ENCODE measurements at places on chromosomes 16 and 17.

DNA sequence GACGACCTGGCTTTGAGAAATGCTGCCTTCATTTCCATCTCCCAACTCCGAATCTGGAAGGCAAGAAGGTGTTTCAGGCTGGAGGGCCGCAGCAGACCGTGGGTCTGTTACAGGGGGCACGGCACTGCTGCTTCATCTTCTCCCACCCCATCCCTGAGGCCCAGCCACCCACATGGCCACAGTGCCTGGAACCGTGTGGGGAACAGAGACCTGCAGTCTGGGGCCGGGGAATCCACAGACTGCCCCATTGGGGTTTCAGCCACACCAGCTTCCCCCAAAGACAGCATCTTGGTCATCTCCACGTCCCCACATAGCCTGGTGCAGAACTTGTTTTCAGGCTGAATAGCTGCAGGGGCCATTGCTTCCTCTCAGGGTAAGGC is 74.2 kb downstream of the MRC2 start:
- no peak for DNase-seq

GRCh38 chr17:32570081-32570396 is 83.2 kb downstream of the CDK5R1 start:
- DNase-seq = no peak

DNA sequence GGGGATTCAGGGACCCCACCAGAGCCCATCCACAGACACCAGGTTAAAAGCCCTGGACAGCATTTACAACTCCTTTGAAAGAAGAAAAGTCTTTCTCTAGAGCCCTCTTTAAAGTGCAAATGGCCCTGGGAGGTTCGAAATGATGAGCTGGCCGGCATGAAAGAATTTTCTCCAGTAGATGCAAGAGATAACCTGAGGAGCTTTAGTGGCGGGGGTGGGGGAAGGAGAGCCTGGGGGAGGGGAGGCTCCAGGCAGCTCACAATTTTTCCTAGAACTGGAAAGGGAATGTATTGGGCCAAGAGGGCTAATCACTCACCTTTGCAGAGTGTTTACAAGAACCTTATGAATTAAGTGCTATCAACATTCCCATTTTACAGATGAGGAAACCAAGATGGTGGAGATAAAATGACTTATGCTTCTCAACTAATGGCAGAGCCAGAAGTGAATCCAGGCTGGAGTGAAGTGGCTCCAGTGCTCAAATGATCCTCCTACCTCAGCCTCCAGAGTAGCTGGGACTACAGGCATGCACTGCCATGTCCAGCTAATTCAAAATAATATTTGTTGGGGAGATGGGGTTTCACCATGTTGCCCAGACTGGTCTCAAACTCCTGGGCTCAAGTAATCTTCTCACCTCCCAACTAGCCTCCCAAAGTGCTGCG is 4.2 kb upstream of the CDH1 start:
- no peak for DNase-seq

DNA sequence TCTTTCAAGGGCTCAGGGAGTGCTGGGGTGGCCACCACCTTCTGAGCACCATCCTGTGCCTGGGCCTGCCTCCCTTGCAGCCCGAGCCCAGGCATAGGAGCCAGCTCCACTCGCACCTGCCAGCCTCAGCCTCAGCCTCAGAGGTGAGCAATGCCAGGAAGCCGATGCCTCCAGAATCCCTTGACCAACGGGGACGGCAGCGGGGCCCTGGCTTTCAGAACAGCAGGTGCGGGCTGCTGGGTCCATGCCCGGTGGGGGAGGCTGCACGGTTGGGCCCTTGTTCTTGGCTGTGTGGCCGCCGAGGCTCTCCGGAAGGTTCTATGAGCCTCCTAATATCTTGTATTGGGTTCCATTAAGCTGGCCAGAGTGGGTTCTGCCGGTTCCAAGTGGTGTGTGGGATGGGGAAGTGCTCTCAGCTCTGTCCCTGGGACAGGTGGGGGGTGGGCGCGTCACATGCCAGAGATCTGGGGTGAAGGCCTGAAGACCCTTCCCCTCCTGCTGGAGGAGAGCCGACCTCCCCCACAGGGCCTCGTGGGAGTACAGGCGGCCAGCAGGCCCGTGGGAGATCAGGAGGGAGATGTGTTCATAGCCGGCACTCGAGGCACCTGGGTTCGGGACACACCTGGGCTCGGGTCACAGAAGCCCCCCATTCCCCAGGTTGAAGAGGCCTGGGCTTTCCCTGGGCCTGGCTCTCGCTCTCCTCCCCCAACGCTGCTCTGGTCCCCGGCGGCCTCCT is 27.0 kb downstream of the NPTX1 start:
- no peak for DNase-seq

GRCh38 chr16:89795676-89796075 is 20.8 kb downstream of the FANCA start:
- no peak for DNase-seq

DNA sequence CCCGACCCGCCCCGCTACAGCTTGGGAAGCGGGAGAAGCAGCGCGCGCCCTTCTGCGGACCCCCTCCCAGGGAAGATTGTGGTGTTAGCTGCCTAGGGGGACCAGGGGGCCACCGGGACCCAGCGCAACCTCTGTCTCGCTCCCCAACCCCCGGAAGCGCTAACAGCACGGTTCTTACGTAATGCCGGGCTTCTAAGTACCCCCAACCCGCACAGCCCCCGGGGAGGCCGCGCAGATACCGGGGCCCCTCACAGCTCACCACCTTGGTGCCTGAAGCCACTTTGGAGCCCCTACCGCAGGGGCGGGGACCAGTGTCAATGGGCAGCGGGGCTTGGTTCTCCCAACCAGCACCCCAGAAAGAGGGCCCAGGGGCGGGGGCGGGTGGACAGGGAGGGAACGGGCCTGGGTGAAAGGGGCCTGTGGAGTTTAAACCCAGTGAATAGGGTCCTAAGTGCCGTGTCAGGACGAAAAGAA is 348 bp downstream of the MPP2 start:
- no peak for DNase-seq

GRCh38 chr16:57585051-57585687 is 42.7 kb downstream of the ADGRG5 start:
- no peak for DNase-seq

- DNase-seq = no peak
Observed at GRCh38 chr17:57356153-57356718, 99.9 kb downstream of the MSI2 start.

DNA sequence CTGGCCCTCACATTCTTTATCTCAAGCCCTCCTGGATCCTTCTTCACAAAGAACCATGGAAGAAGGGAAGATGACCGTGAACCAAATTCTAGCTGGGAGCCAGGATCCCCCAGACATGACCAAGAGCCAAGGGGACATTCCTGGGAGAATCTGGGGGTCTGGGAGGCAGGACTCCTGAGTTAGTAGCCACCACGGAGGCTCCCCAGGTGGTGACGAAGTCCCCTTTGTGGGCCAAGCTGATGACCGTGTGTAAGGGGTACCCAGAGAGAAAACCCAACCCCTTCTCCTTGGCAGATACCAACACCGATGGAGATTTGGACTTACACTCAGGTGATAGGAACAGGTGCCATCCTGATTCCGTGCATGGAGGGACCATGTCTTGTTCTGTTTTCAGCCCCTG is 6.8 kb upstream of the GFAP start:
- no peak for DNase-seq

- no peak for DNase-seq
Observed at GRCh38 chr17:63040816-63041215, 74.8 kb downstream of the TANC2 start.

DNA sequence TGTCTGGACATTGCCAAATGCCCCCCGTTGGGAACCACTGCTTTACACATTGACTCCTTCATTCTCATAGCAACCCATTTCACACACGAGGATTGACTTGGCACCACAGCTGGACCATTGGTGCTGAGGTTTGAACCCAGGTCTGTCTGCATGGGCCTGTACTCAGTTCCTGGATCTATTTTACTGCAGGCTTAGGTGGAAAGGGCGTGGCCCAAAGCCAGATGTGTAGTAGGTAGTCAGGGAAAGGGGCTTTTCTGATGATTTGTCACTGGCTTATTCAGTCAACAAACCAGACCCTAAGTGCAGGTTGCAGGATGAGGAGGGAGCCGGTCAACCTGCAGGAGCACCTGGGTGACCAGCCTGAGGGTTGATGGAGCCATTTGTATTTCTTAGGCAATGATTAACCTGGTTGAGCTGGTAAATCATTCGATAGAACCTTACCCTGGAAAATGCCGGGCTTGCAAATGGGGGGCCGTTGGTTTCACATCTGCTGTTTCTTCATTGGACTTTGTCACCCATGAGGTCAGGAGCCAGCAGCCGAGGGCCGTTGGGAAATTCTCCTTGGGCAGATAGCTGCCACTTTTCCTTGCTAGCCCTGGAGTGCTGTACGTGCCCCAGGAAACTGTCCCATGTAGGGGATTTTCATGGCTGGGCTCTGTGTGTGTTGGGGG is 104.4 kb downstream of the CMIP start:
- DNase-seq = no peak

- DNase-seq = no peak
Observed at GRCh38 chr17:19401321-19402010, 9.6 kb upstream of the RNF112 start.

DNA sequence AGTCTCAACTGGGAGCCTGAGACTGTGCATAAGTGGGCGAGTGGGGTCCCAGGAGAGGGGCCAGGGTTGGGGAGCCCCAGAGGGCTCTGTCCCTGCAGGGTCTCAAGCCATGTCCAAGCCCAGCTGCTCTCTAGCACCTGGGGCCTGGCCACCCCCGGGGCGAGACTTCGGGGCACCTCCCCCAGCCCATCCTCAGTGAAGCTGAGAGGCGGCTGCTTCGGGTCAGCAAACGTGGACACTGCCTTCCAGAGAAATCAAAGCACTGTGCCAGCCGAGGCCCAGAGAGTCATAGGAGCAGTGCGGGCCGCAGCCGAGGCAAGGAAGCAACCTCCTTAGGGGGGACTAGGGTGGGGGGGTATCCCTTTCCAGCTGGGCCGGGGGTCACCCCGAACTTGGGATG is 77.5 kb downstream of the ENGASE start:
- DNase-seq = no peak

DNA sequence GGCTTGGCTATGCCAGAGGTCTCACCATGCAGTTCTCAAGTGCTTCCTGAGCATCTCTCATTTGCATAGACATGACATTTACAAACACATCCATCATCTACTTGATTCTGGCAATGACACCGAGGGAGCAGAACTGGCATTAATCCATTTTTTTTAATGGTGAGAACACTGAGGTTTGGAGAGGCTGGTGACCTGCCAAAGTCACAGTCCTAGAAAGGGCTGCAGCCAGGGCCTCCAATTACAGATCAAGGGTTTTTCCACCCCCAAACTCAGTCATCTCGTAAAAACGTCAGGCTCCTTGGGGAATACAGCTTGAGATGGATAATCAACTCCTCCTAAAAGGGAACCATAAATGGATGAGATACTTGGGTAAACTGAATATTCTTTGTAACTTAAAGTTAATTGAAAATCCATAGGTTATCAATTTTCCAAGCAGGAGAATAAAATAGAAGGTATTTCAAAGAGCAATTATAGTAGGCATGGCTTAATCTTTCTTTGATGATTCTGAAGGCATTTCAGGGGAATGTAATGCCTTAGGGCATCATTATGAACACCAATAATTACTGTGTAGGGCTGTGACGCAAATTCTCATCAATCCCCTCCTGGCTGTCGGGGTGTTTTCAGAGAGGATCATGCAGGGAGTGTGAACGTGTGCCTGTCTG is 9.4 kb upstream of the MEOX1 start:
- DNase-seq = no peak

- DNase-seq = no peak
Observed at GRCh38 chr16:243348-243747, 8.7 kb downstream of the FAM234A start.

GRCh38 chr16:23274968-23275367 is 27.1 kb upstream of the SCNN1B start:
- no peak for DNase-seq

DNA sequence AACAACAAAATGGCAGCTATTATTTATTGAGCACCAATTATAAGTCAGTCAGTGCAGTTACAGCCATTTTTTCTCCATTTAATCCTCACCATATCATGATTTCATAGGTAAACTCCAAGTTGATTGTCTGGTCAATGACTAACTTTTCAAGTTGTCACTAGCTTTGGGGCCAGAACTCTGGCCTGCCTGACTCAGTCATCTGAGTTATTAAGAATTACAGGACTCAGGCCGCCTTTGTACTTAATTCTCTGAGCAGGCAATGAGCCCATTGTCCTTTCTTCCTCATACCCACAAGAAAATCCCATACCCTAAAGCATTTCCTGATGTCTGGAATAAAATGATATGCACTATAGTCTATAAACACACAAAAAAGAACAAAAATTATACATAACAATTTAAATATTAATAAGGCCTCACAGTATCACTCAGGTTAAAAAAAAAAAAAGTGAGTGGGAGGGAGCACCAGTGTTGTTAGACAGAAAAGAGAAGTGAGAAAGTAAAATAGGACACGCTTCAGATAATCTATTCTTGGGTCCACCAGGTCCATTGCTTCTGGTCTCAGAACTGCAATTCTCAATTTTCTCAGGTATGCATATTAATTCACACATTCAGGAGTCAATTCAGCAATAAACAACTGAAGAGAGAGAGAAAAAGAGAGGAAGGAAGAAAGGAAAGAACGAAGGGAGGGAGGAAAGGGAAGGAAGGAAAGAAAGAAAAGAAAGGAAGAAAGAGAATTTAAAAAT is 70.2 kb downstream of the SPAG9 start:
- no peak for DNase-seq

DNA sequence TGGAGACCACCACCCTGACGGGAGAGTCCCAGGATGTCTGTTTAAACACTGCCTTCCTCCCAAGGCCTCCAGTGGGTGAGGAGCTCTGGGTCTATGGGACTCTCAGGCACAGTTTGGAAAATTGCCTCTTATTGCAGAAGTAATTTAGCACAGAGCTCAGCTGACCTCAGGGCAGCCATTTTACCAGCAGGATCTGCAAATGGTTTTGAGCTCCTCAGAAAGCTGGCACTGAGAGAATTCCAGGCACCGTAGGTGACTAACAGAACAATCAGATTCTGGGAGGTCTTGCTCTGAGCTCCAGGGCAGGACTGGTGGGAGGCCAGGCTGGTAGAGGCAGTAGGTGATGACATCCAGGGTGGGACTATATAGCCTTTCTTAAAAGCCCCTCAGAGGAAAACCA is 17.3 kb upstream of the C16orf74 start:
- no peak for DNase-seq

DNA sequence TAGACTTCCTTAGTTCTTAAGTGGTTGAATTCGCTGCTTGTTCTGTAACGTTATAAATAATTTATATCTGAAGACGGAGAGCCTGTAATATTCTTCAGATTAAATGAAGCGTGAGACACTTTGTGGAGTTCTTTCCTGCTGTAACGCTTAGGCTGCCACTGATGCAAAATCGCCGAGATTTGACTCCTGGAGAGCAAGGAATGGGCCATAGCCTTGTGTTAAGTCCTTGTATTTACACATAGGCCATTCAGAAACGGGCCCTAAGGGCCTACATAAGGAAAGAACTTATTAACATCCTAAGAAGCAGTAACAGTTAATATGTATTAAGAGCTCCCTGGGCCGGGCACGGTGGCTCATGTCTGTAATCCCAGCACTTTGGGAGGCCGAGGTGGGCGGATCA is 936 bp downstream of the EMC6 start:
- no peak for DNase-seq

Data from stimulated activated CD4-positive, alpha-beta T cell treated with anti-CD3 and anti-CD28 coated beads, Interleukin-12 subunit alpha, Interleukin-12 subunit beta, amount 100 ng/mL, for 48 hours (primary cell).